Cerebellum (tissue), 4 donors: ENCODE measurements at places on chromosomes 11 and 22.

GRCh38 chr22:46515208-46516111, 22.0 kb downstream of the CELSR1 start:
- no peak for DNase-seq

DNA sequence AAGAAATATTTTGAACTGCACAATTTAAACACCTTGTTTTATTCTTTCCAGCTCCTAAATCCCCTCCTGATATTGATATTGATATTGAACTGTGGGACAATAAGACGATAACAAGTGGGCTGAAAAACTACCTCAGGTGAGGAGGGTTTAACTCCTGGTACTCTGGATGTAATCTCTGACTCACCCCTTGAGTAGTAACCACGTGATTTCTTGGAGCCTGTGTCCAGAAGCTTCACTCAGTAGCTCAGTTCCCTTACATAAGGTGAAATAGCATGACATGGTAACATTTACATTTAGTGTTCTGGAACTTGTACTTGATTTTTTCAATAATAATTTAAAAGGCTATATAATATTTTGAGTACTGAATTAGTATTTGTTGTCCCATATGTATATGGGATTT, 168.0 kb downstream of the PGR start:
- no peak for DNase-seq

DNA sequence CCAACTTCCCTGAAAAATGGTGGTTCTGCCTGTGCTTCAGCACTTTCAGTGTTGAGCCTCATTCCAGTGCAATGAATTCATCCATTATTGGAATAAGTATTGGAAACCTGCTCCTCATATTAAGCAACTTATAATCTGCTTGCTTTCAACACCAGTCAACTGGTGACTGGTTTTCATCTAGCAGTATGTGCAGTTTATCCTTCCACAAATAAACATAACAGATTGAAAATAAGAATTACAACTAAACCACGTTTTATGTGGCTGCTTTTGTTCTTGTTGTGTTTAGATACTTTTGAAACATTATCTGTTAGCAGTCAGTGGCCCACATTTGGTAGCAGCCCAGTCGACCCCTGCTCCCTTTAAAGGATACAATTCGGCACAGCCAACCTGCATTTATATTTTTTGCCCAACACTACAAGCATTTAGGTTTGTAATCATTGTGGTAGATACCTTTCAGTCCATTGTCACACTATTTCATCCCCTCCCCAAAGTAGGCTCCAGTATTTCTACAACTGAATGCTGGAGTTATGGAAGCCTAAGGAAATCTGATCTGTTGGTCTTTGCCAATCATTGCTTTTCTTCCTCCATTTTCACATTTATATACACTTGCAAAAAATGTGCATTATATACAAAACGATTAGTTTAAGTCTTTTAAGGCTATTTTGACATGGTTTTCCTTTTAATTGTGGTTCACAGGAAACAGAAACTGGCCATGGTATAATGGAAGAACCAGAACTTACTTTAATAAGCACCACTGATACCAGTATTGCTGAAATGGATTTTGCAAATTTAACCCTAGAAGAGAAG, 13.1 kb downstream of the TAF1D start:
- DNase-seq = no peak

GRCh38 chr11:101759771-101760450, 154.9 kb upstream of the CEP126 start:
- DNase-seq = no peak

- DNase-seq = no peak
These were observed 7.3 kb downstream of the KCNE3 start for GRCh38 chr11:74460065-74460464.

DNA sequence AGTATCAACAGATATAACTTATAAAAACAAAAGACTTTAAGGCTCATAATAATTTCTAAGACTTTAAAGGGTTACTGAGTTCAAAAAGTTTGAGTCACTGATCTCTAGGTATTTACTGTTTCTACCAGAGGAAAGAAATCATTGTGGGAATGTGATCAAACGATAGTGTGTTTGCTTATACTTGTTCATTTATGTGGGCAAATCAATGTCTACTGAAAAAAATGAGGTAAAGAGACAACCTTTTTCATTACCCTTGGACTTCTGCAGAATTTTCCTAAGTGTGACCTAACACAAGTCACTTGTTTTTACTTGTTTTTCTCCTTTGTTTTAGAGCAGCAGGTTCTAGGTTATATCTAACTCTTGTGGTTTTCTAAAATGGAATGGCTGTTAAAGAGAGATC, 65.4 kb downstream of the PRR5L start:
- no peak for DNase-seq

DNA sequence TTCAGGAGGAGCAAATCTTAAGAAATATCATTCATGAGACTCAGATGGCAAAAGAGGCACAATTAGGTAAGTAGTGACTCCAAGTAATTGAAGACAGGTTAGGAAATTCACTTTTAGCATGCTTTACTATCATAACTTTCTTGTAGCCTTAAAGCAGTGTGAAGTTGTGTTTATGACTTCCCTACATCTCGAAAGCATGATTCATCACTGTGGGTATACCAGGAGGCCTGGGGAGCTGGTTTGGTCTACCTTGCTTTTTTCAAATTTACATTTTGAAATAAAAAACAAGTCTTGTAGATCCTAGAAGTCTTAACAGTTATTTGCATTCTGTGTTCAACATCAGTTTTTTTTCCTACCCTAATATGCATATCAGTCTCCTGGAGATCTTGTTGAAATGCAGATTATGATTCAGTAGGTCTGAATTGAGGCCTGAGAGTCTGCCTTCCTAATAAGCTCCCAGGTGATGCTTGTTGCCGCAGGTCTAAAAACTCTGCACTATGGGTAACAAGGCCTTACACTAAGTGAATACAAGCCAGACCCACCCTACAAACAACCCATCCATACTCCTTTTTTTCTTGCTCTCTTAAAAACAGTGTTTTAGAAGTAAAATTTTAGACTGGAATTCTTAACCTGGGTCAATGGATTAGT, 41.4 kb downstream of the TTC17 start:
- no peak for DNase-seq

GRCh38 chr11:94997437-94997836, 23.9 kb downstream of the KDM4D start:
- DNase-seq = no peak

GRCh38 chr11:8584511-8584910, 9.5 kb downstream of the STK33 start:
- DNase-seq = no peak

- DNase-seq = no peak
These were observed 47.7 kb upstream of the HTATIP2 start for GRCh38 chr11:20315800-20316199.

DNA sequence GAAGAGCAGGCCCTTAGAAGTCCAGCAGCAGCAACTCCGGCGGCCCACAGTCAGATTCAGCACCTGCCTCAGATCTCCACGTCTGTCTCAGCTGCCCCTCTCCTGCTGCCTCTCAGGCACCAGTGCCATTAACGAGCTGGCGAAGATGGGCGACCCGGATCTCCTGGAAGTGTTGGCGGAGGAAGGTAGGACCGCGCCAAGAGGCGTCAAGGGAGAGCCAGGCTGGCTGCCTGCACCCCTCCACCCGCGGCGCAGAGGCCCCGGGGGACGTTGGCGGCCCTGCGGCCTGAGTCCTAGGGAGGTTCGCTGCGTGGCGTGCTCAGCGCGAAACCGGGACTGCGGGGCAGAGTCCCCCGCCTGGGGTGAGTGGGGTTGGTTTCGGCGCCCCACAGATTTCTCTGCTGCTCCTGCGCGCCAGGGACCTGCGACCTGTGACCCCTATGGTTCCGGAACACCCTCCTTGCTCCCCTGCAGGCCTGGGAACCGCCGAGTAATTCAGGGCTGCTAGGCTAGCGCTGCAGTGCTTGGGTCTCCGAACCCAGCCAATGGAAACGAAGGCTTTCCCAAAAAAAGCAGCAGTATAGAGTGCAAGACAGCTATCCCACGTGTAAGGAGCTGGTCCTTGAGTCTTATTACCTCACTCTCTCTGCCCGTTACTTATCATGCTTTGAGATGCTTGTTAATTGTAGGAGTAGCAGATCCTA, 615 bp downstream of the ANO5 start:
- DNase-seq = no peak

DNA sequence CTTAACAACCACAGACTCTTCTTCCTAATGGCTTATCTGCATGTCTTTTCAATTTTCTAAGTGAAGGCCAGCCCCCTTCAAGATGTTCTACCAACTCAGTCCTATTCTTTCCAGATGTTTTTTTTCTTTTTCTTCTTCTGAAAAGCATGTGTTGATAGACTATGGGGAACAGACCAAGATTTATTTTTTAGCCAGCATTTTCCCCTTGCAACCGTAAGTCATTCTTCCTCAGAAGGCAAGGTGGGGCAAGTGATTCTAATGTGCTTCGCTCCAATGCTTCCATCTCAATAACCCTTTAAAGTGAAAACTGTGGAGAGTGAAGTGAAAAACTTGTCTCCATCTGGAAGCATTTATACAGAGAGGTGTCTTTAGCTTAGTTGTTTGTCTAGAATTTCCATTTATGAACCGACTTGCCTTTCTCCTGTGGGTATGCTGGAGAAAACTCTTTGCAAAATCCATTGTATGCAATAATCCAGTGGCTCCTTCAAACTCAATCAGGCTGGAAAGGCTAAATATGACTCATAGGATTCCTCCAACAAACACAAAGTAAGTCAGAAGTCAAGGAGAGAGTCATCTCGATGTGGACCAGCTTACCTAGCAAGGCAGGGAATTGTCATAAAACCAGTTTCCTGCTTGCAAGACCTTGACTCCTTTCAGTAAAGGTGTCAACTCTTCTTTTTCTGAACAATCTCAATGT, 83.7 kb downstream of the MAML2 start:
- no peak for DNase-seq

DNA sequence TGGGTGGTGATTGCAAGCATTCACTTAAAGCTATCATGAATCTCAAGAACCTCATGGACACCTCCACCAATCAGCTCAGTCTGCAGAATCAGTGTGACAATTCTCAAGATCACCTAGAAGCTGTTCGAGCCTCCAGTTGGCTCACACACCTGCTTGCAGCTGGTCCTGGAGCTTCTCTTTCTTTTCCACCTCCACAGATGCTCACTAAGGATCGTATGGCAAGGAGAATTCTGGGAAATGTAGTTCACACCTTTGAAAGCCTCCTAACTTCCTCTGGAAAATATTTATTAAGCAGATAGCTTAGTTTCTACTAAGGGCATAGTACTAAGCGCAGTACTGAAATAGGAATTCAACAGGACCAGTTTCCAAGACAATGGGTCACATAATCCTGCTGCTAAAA, 26.2 kb downstream of the FSHB start:
- DNase-seq = no peak

DNA sequence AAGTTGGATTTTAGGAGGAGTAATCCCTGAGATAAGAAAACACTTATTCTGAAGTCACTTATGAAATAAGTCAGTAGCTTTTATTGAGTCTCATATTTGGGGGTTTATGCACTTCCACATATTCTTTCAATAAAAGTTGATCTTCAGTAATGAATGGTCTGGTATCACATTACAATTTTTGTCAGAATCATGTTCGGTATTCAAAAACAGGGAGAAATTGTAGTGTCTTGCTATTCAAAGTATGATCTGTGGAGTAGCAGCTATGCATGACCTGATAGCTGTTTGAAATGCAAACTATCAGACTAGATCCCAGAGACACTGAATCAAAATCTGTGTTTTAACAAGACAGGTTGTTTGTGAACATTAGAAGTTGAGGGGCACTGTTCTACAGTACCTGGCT, 857.6 kb downstream of the METTL15 start:
- no peak for DNase-seq

DNA sequence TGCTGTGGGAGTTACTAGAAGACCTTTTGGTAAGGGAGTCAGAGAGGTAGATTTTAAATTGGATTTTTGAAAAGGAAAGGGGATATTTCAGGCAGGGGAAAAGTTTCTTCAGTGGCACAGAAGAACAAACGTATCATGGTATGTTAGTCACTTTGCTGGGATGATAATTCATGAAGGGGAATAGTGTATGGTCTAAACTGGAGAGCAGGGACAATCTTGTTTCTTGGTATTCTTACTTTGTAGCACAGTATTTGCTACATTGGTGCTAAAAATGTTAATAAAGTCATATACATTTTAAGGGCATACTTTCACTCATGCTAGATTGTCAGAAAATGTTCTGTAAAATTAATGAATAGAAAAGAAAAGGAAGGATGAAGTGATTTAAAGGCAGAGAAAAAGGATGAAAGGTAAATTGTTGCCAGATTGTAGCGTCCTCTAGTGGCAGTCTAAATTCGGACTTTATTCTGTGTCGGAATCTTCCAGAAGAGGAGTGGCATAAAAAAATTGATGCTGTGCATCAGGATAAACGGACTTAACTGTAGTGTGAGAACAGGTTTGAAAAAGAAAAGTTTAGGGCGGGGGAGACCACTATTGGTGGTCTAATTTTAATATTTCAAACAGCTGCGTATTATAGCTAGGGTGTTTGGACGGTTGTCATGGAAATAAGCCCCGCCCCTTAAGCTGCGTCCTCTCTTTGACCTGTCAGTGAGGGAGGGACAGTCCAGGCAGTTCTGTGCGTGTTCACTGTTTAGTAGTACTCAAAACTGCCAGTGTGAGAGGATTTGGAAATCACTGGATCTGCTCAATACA, at the start of gene BCO2:
Gene BCO2 (plus strand): TSS at position 724 of the 810 bp plus-strand sequence. CDS start 90 bp downstream, outside the sequence.
- peak; percentile 34 for DNase-seq

GRCh38 chr11:126695293-126695692, 305.3 kb downstream of the KIRREL3 start:
- no peak for DNase-seq

DNA sequence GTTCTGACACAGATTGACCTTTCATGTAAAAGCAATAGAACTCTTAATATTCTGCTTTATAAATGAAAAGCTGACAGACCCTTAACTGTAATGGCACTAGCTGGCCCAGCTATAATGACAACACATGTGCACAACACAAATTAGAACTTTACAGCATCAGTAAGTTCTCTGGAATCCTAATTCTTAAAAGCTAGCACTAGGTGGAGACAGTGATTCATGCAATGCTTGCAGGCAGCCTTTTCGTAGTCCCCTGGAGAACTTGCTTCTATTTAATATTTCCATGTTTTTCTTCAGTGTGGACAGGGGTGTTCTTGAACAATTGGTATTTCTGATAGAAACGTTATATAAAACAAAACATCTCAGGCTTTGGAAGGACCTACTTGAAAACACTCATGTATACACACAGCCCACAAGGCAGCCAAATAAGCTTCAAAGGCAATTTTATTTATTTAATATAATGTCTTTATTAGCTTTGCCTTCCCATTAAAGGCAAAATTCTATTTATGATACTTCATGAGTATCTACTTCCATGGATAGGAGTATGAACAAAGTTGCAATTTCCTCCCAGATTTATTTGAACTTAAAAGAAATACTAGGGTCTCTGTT, 374.3 kb upstream of the MPPED2 start:
- peak; percentile 26 for DNase-seq
